GM12891 (cell line): ENCODE measurements at places on chromosomes 1 and 21.

DNA sequence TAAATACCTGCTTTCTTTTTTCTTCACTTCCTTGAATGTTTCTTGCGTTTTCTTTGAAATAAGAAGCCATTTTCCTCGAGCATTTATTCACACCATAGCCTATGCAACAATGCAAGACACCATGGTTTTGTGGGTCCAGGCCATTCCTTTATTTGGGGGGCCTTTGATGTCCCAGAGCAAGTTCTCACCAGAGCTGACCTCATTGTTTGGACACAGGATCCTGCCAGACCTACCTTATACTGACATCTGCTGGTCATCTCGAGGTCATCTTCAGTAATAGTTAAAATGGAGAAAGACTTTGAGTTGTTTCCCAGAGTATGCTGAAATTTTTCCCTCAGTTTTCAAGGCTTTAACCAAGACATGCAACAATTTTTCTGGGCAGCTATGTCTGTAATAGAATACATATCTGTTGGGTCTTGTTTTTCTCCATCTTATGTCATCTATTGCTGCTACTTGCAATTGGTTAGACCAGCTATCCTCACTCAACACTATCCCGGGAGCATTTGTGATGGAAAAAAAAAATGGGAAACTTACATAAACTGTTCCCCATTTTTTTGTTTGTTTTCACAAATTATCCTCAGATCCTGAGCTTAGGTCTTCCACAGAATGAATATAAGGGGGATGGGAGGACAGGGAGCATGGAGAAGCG, 34.0 kb upstream of the BACE2 start:
- DNase-seq = peak; percentile 26

DNA sequence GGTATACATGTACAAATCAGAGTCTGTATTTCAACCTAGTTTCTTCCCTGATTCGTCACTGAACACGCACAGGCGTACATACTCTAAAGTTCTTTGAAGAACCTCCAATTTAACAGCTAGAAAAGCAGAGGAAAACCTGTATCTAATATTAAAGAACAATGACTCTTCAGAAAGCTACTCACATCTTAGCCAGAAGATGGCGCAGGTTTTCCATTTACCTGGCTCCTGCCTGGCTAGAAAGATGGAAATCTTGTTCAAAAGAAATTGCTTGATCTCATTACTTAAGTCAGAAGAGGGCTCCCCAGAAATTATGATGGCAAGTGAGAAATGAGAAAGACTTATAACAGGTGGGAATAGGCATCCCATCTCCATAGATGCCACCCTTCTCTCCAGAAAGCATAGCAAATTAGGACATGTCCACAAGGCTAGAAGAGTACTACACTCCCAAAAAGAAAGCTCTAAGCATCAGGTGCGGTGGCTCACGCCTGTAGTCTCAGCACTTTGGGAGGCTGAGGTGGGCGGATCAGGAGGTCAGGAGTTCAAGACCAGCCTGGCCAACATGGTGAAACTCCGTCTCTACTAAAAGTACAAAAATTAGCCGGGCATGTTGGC, 19.0 kb upstream of the L1TD1 start:
- no peak for DNase-seq

DNA sequence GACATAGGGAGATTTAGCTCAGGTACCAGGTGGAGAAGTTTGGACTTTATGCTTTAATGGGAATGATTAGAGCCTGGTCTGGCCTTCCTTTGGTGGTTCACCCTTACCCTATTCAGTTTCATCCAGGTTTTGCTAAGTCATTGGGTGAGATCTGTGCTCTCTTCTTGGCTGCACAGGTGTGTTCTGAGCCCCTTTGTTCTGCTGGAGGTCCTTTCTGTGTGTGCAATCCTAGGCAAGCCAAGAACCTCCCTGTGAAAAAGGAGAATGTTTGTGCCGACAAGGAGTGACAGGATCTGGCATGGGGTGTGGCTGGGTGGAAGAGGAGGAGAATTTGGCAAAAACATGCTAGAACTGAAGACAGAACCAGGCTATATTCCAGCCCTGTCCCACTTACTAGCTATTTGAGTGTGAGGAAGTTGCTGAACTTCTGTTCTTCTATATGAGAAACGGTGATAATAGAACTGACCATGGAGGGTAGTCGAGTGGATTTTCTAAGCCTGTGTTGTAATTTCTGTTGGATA, 4.6 kb downstream of the GSTM5 start:
- no peak for DNase-seq

DNA sequence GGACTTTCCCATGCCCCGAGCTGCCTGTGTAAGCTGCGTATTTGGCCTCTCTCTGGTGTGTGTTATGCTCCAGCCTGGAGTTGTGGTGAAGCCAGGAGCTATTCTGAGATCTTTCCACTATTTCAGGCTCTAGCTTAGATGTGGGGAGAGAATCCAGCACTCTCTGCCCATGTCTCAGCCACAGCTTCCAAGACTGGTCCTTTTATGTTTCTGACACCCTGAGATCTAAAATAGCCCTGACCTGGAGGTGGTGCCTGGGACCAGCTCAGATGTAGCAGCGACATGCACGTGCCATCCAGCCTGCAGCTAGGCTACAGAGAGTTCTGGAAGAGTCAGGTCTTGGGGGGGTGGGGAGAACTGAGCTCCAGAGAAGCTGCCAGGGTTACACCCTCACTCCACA, 76.5 kb downstream of the TENT5C start:
- no peak for DNase-seq

- no peak for DNase-seq
Observed at GRCh38 chr1:69421286-69421685, 146.4 kb upstream of the LRRC7 start.
